Activated naive CD4-positive, alpha-beta T cell treated with anti-CD3 and anti-CD28 coated beads, Interleukin-2, amount 50 U/mL, for 16 hours (primary cell): ENCODE measurements at places on chromosomes 7 and 10.

DNA sequence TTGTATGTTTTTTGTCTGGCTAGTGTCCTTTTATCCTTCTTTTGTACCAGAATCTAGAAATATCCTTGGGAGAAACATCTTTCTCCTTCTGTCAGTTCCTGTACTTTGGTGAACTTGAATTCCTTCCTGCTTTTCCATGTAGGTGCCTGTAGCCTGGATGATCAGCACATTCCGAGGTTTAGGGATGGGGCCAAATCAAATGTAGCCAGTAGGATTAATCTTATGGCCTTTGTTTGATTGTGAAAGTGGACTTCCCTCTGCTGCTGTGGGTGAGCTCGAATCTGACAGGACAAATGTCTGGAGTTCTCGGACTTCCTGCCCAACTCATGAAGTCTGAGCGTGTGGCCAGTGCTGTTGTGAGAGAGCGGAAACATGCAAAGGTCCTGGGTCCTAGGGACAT lies 33.2 kb upstream of the NAMPT start:
- no peak for DNase-seq

- DNase-seq: no peak
These were observed 78.7 kb downstream of the CLEC2L start for GRCh38 chr7:139602143-139602722.

- no peak for DNase-seq
These were observed 139.5 kb downstream of the ST7 start for GRCh38 chr7:117092785-117093184.

DNA sequence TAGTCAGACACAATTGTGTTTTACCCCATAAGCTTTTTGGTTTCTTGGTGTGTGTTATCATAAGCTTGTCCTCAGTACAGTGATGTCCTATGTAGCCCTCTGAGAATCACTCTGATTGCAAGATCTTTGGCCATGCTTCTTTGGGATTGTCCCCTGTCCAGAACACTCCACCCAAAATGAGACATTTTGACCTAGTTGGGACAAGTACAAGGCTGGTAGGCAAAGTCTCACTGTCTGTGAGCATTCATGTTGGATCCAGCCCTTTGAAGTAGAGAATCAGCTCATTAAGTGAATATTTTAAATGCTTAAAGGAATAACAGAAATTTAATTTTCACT lies 28.9 kb upstream of the PCGF5 start:
- DNase-seq: no peak

GRCh38 chr10:6348096-6348874 lies 145.6 kb downstream of the PFKFB3 start:
- peak; percentile 84 for DNase-seq

DNA sequence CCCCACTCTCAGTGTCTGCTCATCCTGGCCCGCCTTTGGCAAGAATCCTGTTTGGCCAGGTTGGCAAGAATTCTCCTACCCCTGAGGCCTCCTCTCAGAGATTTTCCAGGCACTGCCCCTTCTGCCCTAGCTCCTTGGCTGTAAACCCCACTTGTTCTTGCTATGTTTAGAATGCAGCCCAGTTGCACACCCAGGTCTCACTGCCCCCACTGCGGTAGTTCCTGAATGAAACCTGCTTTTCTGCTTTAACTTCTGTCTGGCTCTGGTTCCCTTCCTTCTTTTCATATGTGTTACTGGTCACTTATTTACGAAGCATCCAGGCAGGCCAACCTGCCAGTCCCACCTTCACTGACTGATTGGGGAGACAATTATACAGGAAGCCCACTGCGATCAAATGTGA lies 576.9 kb downstream of the GLRX3 start:
- no peak for DNase-seq

- DNase-seq: no peak
These were observed 270.7 kb downstream of the PRPF18 start for GRCh38 chr10:13857451-13857850.

GRCh38 chr10:112383325-112383724 lies 9.4 kb downstream of the ACSL5 start:
- no peak for DNase-seq

- no peak for DNase-seq
These were observed 38.5 kb upstream of the LRRC17 start for GRCh38 chr7:102874166-102874829.

DNA sequence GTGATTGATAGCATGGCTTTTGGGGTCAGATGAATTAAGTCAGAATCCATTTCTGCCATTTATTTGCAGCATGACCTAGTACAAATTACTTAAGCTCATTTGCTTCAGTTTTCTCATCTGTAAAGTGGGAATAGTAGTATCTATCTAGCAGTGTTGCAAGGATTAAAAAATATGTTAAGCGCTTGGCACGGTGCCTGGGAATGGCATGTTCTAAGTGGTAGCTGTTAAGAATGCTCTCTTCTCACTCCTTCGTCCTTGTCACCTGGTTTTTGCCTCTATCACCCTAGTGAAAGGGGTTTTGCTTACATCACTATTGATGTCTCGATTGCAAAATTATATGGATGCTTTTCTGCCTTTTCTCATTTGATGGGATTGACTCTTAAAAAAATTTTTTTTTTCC lies 7.4 kb downstream of the TMEM248 start:
- DNase-seq: no peak

GRCh38 chr10:102634686-102635085 lies 9.6 kb upstream of the TRIM8 start:
- DNase-seq: no peak

- DNase-seq: no peak
These were observed 29.3 kb upstream of the NUB1 start for GRCh38 chr7:151312356-151312755.

DNA sequence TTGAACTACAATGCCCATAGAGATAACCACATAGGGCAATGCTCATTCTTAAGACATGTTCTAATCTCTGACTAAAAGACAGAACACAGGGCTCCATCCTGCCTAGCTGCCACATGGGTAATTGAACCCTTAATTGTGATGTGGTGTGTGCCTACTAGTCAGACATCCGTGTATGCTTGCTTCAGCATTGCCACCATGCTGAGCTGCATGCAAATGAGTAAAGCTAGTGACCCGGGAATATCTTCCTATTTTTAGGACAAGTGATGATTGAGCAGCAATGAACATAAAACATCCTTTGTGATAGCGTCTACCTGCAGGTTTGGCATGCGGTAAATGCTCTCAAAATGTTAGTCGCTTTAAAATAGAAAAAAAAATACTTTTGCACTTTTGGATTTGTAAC lies 115.8 kb downstream of the MAGI2 start:
- DNase-seq: no peak

- no peak for DNase-seq
These were observed 108.9 kb downstream of the RNLS start for GRCh38 chr10:88473989-88474883.

DNA sequence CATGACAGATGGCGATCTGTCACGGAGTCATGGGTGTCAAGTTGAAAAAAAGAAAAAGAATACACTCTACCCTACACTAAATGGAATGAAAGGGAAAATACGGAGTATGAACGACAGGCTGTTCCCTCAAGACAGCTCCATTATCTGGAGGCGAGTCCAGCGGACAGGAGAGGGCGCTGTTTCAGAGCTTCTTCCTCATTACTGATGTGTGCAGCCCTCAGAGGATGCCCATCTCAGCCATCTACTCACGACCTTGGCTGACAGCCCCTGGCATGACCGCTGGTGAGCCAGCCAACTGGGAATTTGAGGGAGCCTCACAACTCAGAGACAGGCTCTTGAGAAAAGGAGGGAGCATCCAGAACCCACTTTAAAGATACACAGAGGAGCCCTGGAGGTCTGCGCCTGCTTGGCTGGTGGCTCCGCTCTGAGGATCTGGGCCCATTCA lies 49.6 kb upstream of the SMNDC1 start:
- DNase-seq: peak; percentile 79

GRCh38 chr10:93215312-93215711 lies 141.6 kb downstream of the CYP26A1 start:
- DNase-seq: no peak
